ENCODE measurements at places on chromosomes 5 and 9.

DNA sequence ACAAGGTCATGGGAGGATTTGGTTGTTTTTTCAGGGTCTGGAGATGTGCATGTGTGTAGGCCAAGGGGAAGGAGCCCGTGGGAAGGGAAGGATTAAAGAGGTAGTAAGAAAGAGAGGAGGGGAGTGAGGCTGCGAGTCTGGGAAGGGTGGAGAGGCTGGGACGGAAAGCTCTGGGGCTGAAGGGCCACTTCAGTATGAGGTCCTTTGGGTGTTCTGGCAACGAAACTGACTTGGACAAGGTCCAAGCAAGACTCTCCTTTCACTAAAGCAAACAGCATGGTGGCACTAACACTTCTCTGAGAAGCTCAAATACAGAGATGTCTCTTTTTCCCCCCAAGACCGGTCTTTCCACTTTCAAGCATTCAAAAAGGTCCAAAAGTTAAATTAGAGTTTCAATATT is 394.5 kb downstream of the ARHGEF28 start:
- no peak for DNase-seq

DNA sequence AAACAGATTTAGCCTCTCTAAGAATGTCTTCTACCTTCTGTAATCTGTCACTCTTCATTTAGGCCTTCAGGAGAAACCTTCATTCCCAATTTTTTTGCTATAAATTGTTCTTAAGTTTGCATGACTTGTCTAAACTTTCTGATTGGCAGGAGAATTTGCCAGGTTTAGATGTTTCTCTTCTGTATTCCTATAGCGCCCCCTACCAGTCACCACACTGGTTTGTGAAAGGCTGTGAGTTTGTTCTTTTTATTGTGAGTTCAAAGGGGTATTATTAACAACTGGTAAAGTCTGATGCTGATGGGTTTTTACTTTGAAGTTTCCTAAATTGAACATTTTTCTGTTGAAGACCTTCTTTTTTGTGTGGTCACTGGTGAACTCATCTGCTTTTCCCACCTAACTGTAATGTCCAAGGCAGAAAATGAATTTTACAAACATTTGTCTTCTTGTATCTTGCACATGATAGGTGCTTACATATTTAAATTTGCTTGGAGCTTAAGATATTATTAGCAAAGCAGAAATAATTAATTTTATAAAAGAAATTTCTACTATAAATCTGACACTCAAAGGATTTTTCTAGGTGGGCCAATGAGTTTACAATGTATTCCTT is 18.4 kb upstream of the F2RL2 start:
- peak; percentile 41 for DNase-seq

- peak; percentile 66 for DNase-seq
These were observed 1.3 kb downstream of the ECPAS start for GRCh38 chr9:111482694-111483438.

- no peak for DNase-seq
These were observed 14.3 kb upstream of the GPX3 start for GRCh38 chr5:151005950-151006576.

- no peak for DNase-seq
These were observed 122.4 kb upstream of the NMUR2 start for GRCh38 chr5:152527358-152528052.

DNA sequence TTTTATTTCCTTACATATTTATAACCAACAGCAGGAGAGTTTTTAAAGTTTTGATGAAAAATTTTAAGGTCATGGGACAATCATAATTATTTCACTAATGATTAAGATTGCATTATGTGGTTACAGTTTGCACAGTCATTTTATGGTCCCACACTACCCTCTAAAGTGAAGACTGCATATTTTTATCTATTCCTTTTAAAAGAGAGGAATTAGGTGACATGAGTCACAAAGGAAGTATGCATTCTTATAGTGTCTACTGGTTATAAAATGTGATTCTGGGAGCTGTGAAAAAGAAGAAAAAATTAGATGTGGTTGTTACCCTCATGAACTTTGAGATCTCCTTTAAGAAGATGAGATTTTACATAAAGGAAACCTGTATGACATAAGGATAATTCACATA is 87.9 kb upstream of the GRIA1 start:
- no peak for DNase-seq

DNA sequence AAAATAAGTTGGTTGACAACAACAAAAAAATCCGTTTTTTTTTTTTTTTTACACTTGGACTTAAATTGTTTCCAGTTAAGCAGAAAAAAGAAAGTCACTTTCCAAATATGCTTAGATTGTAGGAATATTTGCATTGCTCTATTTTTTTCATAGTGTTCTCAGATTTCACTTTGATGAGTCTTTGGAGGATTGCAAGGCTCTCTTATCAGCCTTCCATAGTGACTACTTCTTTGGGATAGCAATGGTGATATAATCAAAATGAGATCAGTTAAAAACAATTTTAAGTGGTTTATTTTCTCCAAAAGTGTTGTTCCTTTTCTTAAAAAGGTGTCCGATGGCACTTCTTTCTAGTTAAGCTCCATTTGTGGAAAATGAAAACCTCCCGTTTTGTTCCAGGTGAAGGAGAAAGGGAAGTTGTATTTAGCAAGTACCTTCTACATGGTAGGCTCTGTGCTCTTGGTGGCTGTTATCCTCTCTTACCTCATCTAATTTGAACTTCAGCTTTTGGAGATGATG is 3.9 kb downstream of the RASGRF2 start:
- no peak for DNase-seq

GRCh38 chr5:112895682-112896081 is 26.3 kb downstream of the REEP5 start:
- no peak for DNase-seq

DNA sequence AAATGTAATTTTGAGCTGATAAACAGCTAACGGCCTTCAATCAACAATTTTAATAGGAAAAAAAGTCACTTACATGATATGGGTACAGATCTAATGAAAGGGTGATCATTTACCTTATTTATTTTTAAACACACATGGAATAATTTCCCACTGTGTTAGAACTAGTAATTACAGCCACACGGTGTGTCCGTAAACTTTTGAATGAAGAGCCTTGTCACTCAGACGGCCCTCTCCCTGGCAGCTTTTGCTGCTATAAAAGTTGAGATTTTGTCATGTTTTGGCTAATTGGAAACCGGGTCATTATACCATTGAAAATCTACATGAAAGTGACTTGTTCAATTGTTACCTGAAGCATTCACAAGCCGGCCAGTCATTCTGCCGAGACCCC is 15.7 kb downstream of the CFAP77 start:
- DNase-seq, result no peak

- DNase-seq, result no peak
These were observed 26.9 kb upstream of the NTRK2 start for GRCh38 chr9:84642553-84643141.

DNA sequence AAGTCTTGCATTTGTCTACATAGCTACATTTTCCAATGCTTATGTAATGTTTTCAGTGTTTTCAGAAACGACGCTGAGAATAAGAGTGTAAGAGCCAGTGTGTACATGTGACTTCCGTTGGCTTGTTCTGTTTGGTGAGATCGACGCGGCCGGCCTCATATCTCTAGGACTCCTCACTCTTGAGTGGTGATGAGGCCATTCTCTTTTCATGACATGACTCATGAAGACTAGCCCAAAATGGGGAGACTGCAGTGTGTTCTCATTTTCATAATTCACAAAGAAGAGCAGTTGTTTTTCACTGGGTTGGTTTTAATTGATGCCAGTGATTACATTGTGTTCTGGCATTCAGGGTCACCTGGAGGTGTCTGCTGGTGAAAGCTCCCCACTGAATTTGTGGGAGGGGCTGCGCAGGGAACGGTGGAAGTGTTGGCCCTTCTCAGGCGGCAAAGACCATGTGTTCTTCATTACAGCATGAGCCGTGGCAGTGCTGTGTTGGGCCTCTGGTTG is 131.5 kb upstream of the OTULINL start:
- DNase-seq, result no peak

- DNase-seq, result no peak
These were observed 195.6 kb downstream of the PIK3R1 start for GRCh38 chr5:68411161-68411560.

- DNase-seq, result no peak
These were observed 10.5 kb upstream of the ENTREP1 start for GRCh38 chr9:69314547-69314946.

- DNase-seq, result no peak
These were observed 253.4 kb downstream of the ARRDC3 start for GRCh38 chr5:91129748-91130147.

DNA sequence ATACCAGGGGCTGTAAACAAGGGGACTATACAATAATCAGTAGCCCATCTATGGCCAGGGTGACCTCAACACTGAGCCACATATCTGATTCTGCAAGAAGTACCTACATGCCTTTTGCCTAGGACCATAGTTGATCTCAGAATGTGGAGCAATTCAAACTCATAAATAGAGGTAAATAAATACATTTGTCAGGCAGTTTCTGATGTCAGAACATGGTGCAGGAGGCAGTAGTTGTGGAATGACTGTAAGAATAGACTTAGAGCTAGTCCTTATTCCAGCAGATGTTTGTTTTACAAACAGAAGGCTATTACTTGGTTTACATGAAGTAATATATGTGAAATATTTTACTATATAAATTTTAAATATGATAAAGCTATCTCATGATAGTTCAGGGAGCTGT is 330.7 kb upstream of the DAB2 start:
- DNase-seq, result no peak

DNA sequence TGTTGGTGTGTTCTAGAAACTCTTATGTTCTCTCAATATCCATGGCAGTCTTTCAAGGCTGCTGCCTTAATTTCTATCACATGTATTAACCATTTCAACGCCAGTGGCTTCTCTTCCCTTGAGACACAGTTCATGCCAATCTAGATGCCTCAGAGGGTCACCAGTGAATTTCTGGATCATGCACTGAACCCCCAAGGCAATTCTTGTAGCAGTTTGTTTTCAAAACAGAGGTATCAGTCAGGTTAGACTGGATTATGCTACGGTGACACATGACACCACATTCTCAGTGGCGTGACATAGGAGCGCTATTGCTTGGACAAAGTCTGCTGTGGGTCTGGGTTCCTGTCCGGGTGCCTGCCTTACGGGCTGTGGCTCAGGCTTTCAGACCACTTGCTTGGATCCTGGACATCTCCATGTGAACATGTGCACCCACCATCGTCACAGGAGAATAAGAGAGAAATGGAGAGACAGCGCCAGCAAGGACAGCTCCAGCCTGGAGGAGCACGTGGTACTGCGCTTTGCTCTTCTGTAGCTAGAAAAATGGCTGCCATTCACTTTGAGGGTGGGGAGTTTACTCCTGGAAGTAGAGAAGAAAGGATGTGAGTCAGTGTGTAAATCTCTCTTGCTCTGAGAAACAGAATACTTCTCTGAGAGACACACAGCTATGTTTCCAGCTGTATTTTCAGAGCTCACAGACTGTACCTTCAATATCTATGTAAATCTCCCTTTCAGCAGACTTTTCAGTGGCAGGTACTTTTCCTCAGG is 329.3 kb upstream of the ADCY2 start:
- no peak for DNase-seq

GRCh38 chr5:32193591-32193990 is 19.5 kb upstream of the GOLPH3 start:
- DNase-seq, result no peak

GRCh38 chr9:16272776-16273175 is 597.7 kb downstream of the BNC2 start:
- DNase-seq, result no peak

DNA sequence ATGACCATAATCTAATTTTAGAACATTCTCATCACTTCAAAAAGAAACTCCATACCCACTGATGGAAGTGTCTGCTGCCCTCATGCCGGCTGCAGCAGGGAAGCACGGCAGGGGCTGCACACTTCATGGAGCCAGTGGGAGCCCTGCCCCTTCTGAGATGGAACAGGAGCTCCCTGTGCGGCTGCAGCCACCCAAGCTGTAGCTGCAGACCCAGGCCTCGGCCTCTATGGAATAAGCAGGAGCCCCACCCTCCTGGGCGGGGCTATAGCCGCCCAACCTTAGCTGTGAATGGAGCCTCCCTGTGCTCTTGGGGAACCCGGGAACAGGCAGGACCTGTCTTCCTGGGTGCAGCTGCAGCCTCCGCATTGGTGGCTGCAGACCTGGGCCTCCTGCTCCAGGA is 128.5 kb downstream of the NUDT12 start:
- DNase-seq, result no peak

DNA sequence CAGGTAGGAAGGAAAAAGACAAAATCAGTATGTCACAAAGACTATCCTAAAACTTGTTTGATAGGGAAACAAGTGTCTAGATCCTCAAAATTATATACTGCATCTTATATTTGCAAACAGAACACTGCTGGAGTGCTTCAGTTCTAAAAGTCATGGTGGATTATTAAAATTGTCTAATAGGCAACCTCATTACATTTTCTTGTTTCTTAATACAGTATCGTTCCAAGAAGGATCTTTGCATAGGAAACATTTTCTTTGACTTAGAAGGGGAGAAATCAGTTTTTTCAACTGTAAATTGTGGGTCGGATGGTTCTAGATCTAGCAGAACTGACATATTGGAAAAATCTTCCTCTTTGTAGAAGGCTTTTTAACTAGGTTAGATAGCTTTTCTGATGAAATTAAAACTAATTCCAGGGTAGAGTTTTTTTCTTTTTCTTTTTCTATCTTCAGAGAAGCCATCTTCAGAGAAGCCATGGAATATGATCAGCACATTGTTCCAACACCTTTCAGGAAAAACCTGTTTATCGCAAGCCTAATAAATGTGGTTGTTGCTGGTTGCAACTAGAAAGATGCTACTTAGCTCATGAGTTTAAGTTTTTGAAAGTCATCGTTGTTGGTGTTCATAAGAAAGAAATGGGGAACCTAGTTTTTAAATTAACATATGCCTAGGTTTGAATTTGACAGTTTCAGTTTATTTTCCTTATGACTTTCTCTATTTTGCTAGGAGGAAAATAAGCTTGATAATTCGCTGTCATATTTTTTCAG is 7.4 kb downstream of the CPEB4 start:
- no peak for DNase-seq

GRCh38 chr5:133247151-133247709 is 195.4 kb downstream of the HSPA4 start:
- DNase-seq, result no peak

GRCh38 chr5:92641031-92641962 is 939.7 kb downstream of the NR2F1-AS1 start:
- no peak for DNase-seq

All from activated T-helper 1 cell treated with anti-CD3 and anti-CD28 coated beads, Interleukin-12 subunit alpha, Interleukin-12 subunit beta, Interleukin-2, Interleukin-4 antibody, amounts not matched to agents 30 ng/mL and 10 ng/mL and 1 ng/mL, durations not matched to agents 14 hours and 24 hours and 36 hours (primary cell).